Lower leg skin (tissue), 4 donors: ENCODE measurements at places on chromosomes 5 and 9. TPM values are rescaled to one million over a fixed set of nuclear protein-coding genes. Genes with fewer than 3 reads are reported as not detected.

The SPINK1 gene
- total RNA-seq: not detected

The IFNA14 gene
- total RNA-seq: not detected

The MYMK gene
- total RNA-seq: not detected

The ZFP2 gene
- 3.3 TPM for total RNA-seq

The HCN1 gene
- total RNA-seq: 0.16 TPM

The AQP7 gene
- 6.9 TPM for total RNA-seq

The SPINK6 gene
- total RNA-seq: not detected

The CFAP157 gene
- total RNA-seq: not detected

The CPEB4 gene
- 47.5 TPM for total RNA-seq

The ABO gene
- 6.3 TPM for total RNA-seq

The LTC4S gene
- total RNA-seq: 4.4 TPM

The F2RL2 gene
- total RNA-seq: 0.55 TPM

The TICAM2 gene
- total RNA-seq: 0.72 TPM

The PDE8B gene
- 2.9 TPM for total RNA-seq

The CEP120 gene
- total RNA-seq: 9.1 TPM

The MAMDC2 gene
- 14.1 TPM for total RNA-seq

- DNase-seq: no peak
Measured at GRCh38 chr5:108432024-108432423, 50.1 kb upstream of the FBXL17 start.

- no peak for DNase-seq
Measured at GRCh38 chr5:14706615-14707021, 42.1 kb downstream of the OTULIN start.

GRCh38 chr5:42120070-42120469 lies 195.0 kb downstream of the FBXO4 start:
- no peak for DNase-seq

DNA sequence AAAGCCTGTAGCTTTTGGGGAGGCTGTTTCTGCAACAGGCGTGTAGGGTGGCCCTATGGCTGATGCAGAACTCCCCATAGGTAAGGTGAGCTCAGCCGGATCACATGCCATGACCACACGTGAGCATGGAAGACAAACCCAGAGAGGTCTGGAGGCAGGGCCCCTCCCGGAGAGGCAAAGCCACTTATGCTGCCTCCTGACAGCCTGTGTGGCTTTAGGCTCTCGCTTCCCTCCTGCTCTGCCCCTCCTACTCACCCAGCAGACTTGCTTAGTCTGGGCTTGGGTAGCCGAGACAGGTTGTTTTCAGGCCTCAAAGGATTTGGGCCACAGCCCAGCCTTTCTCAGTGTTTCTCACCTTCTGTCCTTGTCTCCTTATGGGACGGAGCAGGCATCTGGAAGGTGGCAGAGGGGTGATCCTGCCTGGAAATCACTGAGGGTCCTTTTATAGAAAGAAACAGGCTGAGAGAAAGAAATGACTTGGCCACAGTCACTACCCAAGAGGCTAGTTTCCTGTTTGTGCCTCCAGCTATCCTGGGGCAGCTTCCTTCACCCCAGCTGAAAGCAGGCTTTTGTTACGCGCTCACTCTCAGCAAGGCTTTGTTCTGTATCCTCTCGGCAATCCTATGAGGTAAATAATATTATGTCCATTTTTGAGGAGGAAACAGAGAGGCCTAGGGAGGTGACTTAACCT lies 89.9 kb downstream of the DAB2IP start:
- no peak for DNase-seq

GRCh38 chr9:110638381-110638954 lies 30.1 kb upstream of the MUSK start:
- DNase-seq: no peak

DNA sequence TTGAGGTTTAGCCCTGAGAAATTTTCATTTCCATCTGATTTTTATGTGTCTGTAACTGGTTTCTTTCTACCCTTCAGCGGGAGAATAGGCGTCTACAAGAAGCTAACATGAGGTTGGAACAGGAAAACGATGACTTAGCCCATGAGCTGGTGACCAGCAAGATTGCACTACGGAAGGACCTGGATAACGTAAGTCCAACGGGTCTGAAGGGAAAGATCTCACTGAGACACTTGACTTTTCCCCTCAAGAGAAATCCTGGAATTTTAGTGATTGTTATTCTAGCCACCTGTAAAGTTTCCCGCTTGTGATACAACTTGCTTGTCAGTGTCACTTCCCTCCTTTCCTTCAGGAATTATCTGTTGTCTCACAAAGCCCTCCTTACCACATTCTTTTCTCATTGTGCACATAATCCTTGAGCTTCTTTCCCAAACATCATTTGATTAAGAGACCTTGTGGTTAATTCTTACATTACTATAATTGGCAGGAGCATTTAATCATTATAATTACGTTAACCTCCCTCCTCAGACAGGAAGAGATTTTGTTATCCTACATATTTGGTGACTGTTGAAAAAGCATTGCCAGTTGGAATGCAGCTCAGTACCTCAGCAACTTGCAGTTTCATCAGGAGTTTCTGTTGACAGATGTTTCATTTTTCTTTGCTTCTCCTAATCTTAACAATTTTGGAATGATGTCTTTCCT lies 56.9 kb downstream of the GPR21 start:
- DNase-seq: no peak

GRCh38 chr5:40906351-40906751 lies 2.9 kb upstream of the C7 start:
- no peak for DNase-seq

- DNase-seq: no peak
Measured at GRCh38 chr5:83540105-83540504, 68.6 kb downstream of the VCAN start.

DNA sequence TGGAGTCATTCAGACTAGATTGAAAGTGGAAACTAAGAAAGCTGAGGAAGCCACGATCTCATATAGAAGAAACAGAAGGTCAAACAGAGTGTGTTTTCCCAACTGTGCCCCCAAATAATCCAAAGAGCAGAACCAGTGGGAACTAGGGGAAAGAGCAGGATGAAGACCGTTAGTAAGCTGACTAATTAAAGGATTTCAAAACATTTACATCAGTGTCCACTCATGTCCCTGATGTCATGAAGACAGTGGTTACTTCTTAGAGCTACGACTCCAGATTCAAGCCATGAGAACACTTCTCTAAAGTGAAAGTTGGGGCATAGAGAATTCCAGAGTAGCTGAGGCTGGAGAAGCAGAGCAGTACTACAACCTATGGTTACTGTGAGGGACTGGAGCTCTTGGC lies 119.6 kb upstream of the SLC12A2 start:
- DNase-seq: no peak

- no peak for DNase-seq
Measured at GRCh38 chr5:8474569-8474930, 605.6 kb downstream of the MTRR start.

DNA sequence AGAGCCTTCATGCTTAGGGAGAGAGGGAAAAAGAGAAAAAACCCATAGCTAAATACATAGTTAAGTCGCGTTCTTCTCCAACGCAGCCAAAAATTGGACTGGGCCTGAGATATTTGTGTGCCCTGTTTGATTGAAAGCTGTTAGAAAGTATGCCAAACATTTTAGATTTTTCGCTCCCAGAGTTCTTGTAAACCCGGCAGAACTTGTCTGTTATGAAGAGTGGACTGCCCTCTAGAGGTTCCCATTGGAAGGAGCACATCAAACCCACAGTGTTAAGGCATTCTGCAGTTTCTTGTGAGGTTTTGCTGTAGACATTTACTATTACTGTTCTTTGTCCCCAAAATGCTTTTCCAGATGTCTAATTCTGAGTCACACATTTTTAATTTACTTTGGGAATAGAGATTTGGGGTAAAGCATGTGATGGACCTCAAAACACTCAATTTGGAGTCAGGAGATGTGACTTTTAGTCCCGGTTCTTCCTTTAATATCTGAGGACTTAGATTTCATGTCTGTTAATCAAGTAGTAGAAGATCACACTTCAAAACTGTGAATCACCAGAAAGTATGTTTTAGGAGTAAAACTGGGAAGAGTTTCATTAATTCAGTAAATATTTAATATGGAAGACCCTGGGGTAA lies 96.6 kb downstream of the PCSK1 start:
- DNase-seq: peak; percentile 84

GRCh38 chr5:169331292-169331852 lies 30.4 kb upstream of the SLIT3 start:
- DNase-seq: no peak

DNA sequence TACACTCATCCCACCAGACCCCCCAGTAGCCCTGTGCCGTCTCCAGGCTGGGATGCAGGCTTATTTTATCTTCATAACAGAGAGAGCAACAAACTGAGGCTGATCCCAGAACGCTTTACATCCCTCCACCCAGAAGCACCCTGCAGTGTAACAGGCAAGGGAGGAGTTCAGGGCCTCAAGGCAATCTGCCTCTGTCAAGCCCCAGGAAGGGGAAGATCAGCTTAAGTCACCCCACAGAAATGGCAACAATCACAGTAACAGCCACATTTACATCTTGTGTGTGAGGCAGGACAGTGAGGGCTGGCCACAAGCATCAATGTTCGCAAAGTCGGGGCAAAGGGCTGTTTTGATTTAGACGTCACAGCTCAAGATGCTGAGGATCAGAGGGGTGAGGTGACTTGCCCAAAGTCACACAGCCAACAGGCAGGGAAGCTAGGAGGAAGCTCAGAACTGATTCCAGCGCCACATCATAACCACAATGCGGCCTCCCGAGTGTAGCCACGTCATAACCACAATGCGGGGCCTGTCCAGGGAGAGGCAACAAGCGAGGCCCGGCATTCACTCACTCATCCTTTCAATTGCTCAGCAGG lies 14.4 kb downstream of the STK10 start:
- DNase-seq: no peak

- no peak for DNase-seq
Measured at GRCh38 chr5:22591461-22591860, 261.7 kb downstream of the CDH12 start.

- DNase-seq: no peak
Measured at GRCh38 chr9:4674783-4675182, 4.6 kb upstream of the CDC37L1 start.

- no peak for DNase-seq
Measured at GRCh38 chr5:34589832-34590231, 66.3 kb upstream of the RAI14 start.

GRCh38 chr9:99516657-99517049 lies 294.6 kb downstream of the SEC61B start:
- DNase-seq: no peak

DNA sequence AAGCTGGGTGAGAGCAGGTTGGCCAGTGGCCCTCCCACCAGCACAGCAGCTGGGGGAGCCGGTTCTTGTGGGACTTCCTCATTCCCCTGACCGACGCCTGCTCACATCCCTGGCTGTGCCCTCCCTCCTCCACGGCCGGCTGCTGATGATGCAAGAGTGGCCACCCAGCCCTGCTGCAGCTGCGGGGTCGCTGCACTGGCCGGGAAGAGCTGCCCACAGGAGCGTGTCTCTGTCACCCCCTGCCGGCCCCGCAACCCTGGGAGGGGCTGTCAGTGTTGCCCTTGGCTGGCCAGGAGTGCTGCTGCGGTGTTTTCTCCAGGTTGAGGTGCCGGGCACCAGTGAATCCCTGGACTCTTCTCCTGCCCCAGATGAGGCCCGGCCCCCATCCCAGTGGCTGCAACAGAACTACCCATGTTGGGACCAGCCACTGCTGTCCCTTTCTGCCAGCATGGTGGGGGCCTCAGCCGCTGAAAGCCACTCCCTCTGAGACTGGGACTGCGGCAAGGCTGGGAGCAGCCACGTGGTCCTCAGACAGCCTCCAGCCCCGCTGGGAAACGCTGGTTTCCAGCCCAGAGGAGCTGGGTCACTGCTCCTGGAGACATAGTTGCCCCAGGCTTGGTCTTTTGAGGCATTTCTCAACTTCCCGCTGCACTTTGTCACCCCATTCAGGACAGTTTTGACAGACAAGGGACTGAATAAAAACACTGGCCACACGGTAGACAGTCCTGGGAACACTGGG lies 739 bp downstream of the CARD9 start:
- no peak for DNase-seq

GRCh38 chr5:163437011-163437308 lies 435 bp upstream of the CCNG1 start:
- DNase-seq: no peak

DNA sequence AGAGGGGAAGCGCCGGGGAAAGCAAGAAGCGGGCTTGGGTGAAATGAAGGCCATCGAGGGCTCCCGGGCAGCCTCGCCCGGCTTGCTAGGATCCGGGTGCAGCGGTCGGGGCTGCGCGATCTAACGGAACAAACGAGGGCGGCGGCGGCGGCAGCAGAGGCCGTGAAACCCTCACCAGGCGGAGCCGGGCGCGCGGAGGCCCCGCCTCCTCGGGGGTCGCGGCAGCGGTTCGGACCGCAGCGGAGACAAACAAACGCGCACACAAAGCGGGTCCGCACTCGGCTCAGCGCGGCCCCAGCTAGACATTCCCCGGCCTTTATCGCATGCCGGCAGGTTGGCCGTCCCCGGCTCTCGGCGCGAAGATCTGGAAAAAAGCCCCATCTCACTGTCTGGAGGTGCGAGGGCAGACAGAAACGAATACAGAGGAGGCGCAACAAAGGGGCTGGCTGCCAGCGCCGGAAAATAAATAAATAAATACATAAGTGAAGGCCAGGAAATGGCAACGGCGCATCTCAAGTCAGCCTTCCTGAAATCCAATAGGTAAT lies 10.5 kb upstream of the TRIM36 start:
- no peak for DNase-seq

DNA sequence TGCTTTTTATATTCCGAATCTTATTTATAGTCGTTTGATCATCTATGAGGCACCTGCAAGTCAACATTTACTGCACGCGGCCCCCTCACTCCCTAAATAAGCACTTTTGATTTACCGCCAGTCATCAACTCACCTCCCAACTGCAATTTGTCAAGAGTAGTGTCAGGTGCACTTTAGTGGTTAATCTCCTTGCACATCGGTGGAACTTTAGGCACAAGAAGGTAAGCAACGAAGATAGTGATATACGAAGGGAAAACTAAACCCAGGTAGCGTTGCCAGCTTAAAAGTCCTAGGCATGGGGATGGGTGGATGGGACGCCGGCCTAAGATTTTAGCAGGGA lies 513 bp upstream of the RNF180 start:
- DNase-seq: no peak

- no peak for DNase-seq
Measured at GRCh38 chr5:130023604-130024003, 119.3 kb downstream of the CHSY3 start.

DNA sequence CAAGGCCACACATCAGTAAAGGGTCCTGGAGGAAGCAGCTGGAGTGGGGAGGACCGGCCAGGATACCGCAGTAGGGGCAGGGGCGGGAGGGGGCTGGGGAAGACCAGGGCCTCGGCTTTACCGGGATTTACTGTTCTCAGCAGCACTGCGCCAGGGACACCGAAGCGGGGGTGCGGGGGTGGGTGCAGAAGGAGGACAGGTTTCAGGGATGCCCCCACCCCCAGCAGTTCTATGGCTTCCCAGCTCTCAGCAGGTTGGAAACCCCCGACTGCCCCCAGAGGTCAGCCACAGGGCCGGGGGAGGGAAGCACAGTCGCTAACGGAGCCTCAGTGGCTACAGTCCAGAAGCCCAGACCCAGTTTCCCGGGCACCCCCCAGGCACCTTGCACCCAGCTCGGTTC lies 21.3 kb downstream of the NR5A1 start:
- DNase-seq: no peak

- no peak for DNase-seq
Measured at GRCh38 chr5:5793242-5794117, 371.0 kb downstream of the ICE1 start.
